ENCODE measurements at places on chromosomes 12 and 14.

GRCh38 chr12:94553130-94553519 is 93.5 kb upstream of the CEP83 start:
- peaks cover 3% of the 10 kb centered on the region for H3K4me1 ChIP-seq
- peaks cover 9% of the 10 kb centered on the region for H3K27me3 ChIP-seq
- no peaks in the 10 kb centered on the region for H3K36me3 ChIP-seq
- DNase-seq: no peak
- no peak overlapping the region for H3K4me3 ChIP-seq

- peak overlapping the region; percentile 76 for H3K27ac ChIP-seq
- no peaks in the 10 kb centered on the region for H3K27me3 ChIP-seq
- peaks cover 8% of the 10 kb centered on the region for H3K36me3 ChIP-seq
- peak; percentile 81 for DNase-seq
Observed at GRCh38 chr14:98198385-98198784, 1073.6 kb downstream of the BCL11B start.

- peaks cover 21% of the 10 kb centered on the region for H3K4me1 ChIP-seq
- H3K27ac ChIP-seq: peak overlapping the region; percentile 58
- H3K27me3 ChIP-seq: no peaks in the 10 kb centered on the region
- H3K36me3 ChIP-seq: peaks cover 24% of the 10 kb centered on the region
- no peak overlapping the region for H3K4me3 ChIP-seq
Observed at GRCh38 chr14:93940437-93940836, 13.3 kb downstream of the FAM181A start.

DNA sequence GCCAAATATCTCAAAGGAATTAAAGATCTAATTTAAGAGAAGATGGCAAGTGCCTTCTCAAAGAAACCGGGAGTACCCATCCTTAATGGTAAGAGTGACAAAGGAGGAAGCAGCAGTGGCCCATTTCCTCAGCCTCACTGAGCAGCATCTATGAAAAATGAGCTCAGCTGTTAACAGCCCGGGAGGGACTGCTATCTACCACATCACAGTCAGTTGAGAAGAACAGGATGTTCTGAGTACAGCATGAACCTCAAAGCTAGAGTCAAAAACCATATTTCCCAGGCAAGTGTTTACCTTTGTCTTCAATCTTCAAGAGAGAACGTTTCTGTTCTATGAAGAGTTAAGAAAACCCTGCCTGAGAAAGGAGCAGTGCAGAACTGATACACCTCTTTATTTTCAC is 115.0 kb downstream of the BTG1 start:
- peaks cover 74% of the 10 kb centered on the region for H3K4me1 ChIP-seq
- peak overlapping the region; percentile 89 for H3K27ac ChIP-seq
- H3K27me3 ChIP-seq: no peaks in the 10 kb centered on the region
- H3K36me3 ChIP-seq: peaks cover 28% of the 10 kb centered on the region

DNA sequence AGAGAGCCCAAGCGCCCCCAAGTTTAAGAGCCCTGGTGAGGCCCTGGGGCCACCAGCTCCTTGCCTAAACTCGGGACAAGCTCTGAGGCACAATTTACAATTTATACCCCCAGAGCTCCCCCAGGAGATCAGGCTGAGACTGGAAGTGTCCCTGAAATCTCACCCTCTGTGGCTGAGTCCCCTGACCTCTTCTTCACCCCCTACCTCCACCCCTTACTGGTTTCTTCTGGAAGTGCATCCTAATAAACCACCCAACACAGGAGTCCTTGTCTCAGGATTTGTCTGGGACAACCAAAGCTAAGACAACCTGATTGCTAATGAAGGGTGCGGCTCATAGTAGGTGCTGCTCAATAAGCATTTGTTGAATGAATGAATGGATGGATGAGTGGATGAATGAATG is 206.4 kb downstream of the BCL11B start:
- H3K4me1 ChIP-seq: peaks cover 8% of the 10 kb centered on the region
- H3K27ac ChIP-seq: no peak overlapping the region
- H3K36me3 ChIP-seq: no peaks in the 10 kb centered on the region
- no peaks in the 10 kb centered on the region for H3K27me3 ChIP-seq
- no peak overlapping the region for H3K4me3 ChIP-seq

- DNase-seq: peak; percentile 79
- peak overlapping the region; percentile 70 for H3K4me3 ChIP-seq
- H3K27me3 ChIP-seq: no peaks in the 10 kb centered on the region
- peaks cover 2% of the 10 kb centered on the region for H3K36me3 ChIP-seq
- H3K4me1 ChIP-seq: peaks cover 65% of the 10 kb centered on the region
Observed at GRCh38 chr14:49971156-49972130, 78.6 kb downstream of the ARF6 start.

DNA sequence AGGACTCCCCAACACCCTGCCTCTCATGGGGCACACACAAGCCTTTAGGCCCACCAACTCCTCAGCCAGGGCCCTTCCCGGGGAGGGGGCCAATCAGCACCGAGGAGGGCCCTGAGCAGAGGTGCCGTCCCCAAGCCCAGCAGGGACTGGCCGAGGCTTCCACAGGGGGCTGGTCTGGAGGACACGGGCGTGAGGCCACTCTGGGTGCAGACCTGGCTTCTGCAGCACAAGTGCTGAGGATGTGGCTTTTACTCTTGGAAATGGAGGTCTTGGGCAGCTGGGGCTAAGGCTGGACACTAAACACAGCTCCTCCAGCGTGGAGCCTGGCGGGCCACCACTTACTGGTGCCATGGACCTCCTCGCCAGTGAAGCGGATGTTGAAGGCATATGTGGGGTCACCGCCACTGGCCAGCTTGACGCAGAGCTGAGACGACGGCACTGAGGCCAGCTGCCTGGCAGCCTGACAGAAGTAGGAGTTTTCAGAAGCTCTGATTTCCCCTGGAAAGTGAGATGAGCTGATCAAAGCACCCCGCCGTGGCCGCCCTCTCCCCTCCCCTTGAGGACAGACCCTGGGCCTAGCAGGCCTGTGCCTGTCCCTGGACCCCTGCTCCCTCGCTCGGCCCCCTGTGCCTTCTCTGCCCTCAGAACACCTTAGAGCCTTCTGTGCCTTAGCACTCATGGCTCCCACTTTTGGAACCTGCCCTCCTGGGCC is 44.0 kb downstream of the TRAFD1 start:
- no peak for DNase-seq
- peaks cover 6% of the 10 kb centered on the region for H3K4me1 ChIP-seq
- peak overlapping the region; percentile 69 for H3K27ac ChIP-seq
- H3K36me3 ChIP-seq: peaks cover 7% of the 10 kb centered on the region
- H3K4me3 ChIP-seq: no peak overlapping the region

- H3K27ac ChIP-seq: no peak overlapping the region
- no peaks in the 10 kb centered on the region for H3K36me3 ChIP-seq
- no peaks in the 10 kb centered on the region for H3K4me1 ChIP-seq
- H3K27me3 ChIP-seq: peaks cover 5% of the 10 kb centered on the region
- H3K4me3 ChIP-seq: no peak overlapping the region
Observed at GRCh38 chr14:101286271-101287018, 274.9 kb upstream of the DIO3 start.

DNA sequence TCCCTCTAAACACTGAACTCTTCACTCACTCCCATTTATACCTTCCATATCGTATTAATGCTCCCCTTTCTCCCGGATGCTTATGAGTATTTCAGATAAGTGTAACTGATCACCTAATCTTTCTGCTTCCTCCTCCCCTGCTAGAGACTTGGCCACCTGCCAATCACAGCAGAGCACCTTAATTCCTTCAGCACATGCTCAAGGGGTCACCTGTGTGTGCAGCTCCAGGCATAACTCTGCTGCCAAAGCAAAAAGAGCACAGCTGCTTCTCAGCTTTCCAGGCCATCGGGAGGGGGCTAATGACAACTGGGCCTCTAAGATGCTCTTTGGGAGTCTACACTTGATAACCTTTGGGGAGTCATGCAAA is 106.9 kb upstream of the DYRK2 start:
- DNase-seq: no peak
- H3K36me3 ChIP-seq: no peaks in the 10 kb centered on the region
- no peaks in the 10 kb centered on the region for H3K27me3 ChIP-seq
- no peak overlapping the region for H3K4me3 ChIP-seq
- H3K4me1 ChIP-seq: peaks cover 14% of the 10 kb centered on the region
- H3K27ac ChIP-seq: peak overlapping the region; percentile 44

GRCh38 chr14:44846232-44846824 is 115.4 kb downstream of the KLHL28 start:
- peak; percentile 27 for DNase-seq
- H3K27ac ChIP-seq: no peak overlapping the region
- no peak overlapping the region for H3K4me3 ChIP-seq

- no peaks in the 10 kb centered on the region for H3K27me3 ChIP-seq
- peak overlapping the region; percentile 83 for H3K4me3 ChIP-seq
- peak overlapping the region; percentile 94 for H3K27ac ChIP-seq
- H3K36me3 ChIP-seq: peaks cover 23% of the 10 kb centered on the region
- DNase-seq: peak; percentile 84
Observed at GRCh38 chr12:642633-643474, 20.4 kb downstream of the NINJ2 start.

GRCh38 chr14:81178063-81178462 is 42.7 kb downstream of the GTF2A1 start:
- H3K36me3 ChIP-seq: peaks cover 33% of the 10 kb centered on the region
- peaks cover 12% of the 10 kb centered on the region for H3K4me1 ChIP-seq
- no peak overlapping the region for H3K4me3 ChIP-seq
- H3K27me3 ChIP-seq: no peaks in the 10 kb centered on the region

- H3K36me3 ChIP-seq: no peaks in the 10 kb centered on the region
- H3K27me3 ChIP-seq: no peaks in the 10 kb centered on the region
- no peak overlapping the region for H3K27ac ChIP-seq
Observed at GRCh38 chr14:85594217-85594616, 64.3 kb downstream of the FLRT2 start.

Data from activated CD8-positive, alpha-beta T cell treated with anti-CD3 and anti-CD28 coated beads, Interleukin-2, amount 10 ng/mL, durations not matched to agents 7 days and 5 days (primary cell).